Hippocampal formation (tissue), 2 donors: ENCODE measurements at places on chromosomes 1 and 21.

- DNase-seq, result no peak
Observed at GRCh38 chr1:13818926-13819325, 118.9 kb downstream of the PRDM2 start.

- no peak for DNase-seq
Observed at GRCh38 chr1:966704-967300, 520 bp downstream of the PLEKHN1 start.

GRCh38 chr1:206898089-206898914 lies 1.1 kb downstream of the IL24 start:
- DNase-seq, result no peak

DNA sequence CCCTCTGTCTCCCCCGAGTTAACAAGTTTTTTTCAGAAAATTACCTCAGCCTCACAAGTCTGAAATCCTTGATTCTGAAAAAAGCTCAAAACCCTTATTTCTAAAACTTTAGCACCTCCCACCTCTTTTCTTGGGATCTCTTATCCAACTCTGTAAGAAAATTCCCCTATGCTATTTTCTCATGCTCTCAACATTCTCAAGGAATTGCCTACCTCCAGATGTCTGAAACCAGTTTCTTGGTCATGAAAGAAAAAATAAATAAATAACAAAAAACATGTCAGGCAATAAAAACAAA lies 18.1 kb upstream of the SFPQ start:
- no peak for DNase-seq

GRCh38 chr1:248820041-248820585 lies 5.6 kb downstream of the SH3BP5L start:
- no peak for DNase-seq
